ENCODE measurements at places on chromosomes 11 and 22. TPM values are rescaled to one million over a fixed set of nuclear protein-coding genes. Genes with fewer than 3 reads are reported as not detected.

GRCh38 chr11:65560555-65561418, 2.6 kb upstream of the LTBP3 start:
- H3K36me3 ChIP-seq, result no peaks in the 10 kb centered on the region
- H3K27ac ChIP-seq, result peak overlapping the region; percentile 97
- H3K4me3 ChIP-seq, result no peak overlapping the region
- no peaks in the 10 kb centered on the region for H3K27me3 ChIP-seq

- H3K4me1 ChIP-seq, result peaks cover 82% of the 10 kb centered on the region
- peak overlapping the region; percentile 61 for H3K27ac ChIP-seq
- no peak for DNase-seq
- H3K27me3 ChIP-seq, result no peaks in the 10 kb centered on the region
Observed at GRCh38 chr22:45684752-45685574, 13.3 kb downstream of the ATXN10 start.

DNA sequence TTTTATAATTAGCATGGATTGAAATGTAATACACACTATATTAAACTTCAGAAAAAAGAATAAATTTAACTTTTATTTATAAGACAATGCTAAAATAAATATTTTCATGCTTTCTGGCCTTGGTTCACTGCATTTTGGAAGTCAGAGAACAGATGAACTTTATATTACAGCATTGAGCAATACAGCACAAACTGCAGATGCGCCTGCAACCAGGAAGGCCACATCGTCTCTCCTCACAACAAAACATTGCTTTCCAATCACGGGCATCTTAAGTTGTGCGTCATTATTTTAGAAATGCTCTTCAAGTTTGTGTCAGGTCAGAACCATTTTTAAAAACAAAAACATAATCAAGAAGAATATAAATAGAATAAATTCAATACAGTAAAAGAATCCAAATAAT, 89.3 kb upstream of the CEP126 start:
- H3K4me3 ChIP-seq, result no peak overlapping the region
- H3K27me3 ChIP-seq, result no peaks in the 10 kb centered on the region
- no peak overlapping the region for H3K27ac ChIP-seq
- no peaks in the 10 kb centered on the region for H3K36me3 ChIP-seq
- DNase-seq, result no peak
- no peaks in the 10 kb centered on the region for H3K4me1 ChIP-seq

The MRPL40 gene
- 30.1 TPM for polyA plus RNA-seq

GRCh38 chr22:20881231-20881630, 22.4 kb downstream of the SNAP29 start:
- H3K4me1 ChIP-seq, result peaks cover 3% of the 10 kb centered on the region
- no peak for DNase-seq
- H3K4me3 ChIP-seq, result no peak overlapping the region

GRCh38 chr11:133834682-133835592, 10.4 kb downstream of the SPATA19 start:
- no peaks in the 10 kb centered on the region for H3K36me3 ChIP-seq
- no peaks in the 10 kb centered on the region for H3K27me3 ChIP-seq
- no peak overlapping the region for H3K4me3 ChIP-seq
- no peak for DNase-seq

Measured in sigmoid colon (tissue), 7 donors.